ENCODE measurements at places on chromosomes 1 and 21.

DNA sequence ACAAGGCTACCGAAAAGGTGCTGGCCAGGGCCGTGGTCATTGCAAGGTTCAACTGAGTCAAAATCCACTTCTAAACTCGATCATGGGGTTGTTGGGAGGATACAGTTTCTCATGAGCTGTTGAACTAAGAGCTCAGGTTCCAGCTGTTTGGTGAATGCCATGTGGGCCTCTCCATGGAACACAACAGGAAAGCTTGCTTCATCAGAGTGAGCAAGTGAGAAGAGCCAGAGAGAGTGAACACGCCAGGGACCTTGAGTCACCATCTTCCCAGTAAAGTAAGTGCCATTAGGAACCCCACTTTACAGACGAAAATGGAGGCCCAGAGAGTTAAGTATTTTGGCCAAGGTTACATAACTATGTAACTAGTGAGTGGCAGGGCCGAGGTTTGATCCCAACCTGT lies 475.1 kb upstream of the VAMP3 start:
- no peak for DNase-seq

- no peak for DNase-seq
Measured at GRCh38 chr1:2352341-2352896, 38.9 kb downstream of the MORN1 start.

DNA sequence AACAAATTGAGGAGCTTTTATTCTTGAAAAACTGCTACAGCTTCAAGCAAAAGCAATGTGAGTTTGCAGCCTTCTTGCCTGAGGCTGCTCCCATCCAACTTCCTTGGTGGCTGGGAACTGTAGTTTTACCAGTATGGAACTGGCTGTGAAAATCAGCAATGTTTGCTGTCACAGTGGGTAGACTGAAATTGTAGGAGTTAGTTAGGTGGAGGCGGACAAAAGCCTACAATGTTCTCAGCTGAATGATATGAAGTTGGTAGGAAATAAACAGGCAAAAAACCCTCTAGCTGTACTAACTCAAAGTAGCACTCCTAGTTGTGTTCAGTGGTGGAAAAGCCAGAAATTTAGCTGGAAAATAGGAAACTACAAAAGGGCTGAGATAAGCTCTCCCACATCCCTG lies 18.5 kb downstream of the HAX1 start:
- DNase-seq = no peak

DNA sequence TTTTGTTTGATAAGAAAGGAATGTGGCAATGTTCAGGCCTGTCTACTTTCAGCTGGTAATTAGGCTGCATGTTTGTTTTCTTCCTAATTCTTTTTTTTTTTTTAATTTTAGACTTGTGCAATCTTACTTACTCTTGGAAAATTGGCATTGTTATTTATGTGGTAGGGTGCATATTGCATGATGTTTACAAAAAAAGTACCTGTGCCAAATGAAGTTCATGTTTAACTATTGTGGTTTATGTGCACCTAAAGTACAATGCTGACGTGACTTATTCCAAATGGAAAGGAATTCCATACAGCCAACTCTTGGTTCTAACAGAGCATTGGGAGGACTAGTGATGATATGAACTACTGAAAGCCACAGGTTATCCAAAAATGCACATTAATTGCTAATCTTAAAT lies 51.0 kb downstream of the KCNK2 start:
- DNase-seq = no peak

DNA sequence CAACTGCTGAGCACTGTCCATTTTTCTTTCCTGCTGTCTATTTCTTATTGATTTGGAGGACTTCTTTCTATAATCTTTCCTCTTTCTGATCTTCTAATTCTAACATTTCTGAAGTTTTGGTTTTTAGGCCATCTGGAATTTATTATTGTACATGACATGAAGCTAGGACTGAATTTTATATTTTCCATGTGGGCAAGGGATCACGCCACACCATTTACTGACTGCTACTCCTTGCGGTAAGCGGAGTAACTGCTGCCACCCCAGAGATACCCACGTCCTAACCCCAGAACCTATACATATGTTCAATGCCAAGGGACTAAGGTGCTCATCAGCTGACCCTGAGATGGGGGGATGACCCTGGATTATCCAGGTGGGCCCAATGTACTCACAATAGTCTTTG lies 70.6 kb downstream of the NPHP4 start:
- DNase-seq = no peak

DNA sequence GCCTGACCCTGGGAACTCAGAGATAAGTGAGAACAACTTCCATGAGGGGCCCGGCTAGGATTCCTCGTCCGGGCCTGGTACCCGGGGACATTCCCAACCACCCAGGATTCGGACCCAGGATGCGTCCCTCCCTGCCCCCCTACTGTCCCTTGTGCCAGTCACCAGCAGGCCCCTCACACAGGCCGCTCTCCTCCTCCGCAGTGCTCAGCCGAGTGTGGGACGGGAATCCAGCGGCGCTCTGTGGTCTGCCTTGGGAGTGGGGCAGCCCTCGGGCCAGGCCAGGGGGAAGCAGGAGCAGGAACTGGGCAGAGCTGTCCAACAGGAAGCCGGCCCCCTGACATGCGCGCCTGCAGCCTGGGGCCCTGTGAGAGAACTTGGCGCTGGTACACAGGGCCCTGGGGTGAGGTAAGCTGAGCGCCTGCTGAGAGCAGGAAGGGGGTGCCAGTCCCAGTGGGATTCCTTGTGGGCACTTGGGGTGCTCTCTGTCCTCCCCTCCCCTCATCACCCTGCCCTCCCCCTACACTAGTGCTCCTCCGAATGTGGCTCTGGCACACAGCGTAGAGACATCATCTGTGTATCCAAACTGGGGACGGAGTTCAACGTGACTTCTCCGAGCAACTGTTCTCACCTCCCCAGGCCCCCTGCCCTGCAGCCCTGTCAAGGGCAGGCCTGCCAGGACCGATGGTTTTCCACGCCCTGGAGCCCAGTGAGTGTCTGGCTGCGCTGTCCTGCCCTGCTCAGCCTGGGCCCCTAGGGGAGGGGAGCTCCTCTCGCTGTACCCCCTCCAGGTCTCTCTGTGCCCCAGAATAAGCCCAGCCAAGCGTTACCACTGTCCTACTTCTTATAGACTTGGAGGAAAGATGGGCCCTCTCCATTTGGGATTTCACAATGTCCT lies 9.8 kb downstream of the ADAMTSL4 start:
- peak; percentile 16 for DNase-seq

- DNase-seq = no peak
Measured at GRCh38 chr1:150150133-150151021, 661 bp downstream of the PLEKHO1 start.

DNA sequence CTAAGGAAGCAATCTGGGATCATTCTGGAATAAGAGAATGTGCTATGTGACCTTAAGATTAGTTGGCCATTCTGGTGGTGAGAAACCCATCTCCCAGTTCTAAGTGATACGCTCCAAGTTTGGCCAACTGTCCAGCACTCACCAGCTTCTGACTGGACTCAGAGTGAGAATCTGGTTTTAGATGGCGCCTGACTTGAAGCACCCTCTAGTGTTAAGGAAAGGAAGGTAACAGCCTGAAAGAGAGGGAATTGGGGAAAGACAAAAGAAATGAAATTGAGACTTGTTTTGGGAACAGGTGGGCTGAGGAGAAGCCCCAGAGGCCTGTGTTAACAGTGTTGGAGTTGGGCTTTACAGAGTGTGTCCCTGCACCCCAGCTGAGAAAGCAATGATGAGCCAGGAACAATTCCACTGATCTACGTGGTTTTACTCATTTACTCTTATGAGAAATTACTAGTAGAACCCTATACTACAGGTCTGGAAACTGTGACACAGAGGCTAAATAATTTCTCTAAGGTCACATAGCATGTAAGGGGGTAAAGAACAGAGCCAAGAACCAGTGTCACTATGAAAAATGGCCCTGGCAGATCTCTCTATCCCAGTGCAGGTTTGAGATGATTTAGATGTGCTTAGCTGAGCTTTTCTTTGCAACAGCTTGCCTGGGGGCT lies 9.3 kb upstream of the FCAMR start:
- no peak for DNase-seq

- DNase-seq = no peak
Measured at GRCh38 chr21:42855937-42856335, 23.4 kb downstream of the WDR4 start.

DNA sequence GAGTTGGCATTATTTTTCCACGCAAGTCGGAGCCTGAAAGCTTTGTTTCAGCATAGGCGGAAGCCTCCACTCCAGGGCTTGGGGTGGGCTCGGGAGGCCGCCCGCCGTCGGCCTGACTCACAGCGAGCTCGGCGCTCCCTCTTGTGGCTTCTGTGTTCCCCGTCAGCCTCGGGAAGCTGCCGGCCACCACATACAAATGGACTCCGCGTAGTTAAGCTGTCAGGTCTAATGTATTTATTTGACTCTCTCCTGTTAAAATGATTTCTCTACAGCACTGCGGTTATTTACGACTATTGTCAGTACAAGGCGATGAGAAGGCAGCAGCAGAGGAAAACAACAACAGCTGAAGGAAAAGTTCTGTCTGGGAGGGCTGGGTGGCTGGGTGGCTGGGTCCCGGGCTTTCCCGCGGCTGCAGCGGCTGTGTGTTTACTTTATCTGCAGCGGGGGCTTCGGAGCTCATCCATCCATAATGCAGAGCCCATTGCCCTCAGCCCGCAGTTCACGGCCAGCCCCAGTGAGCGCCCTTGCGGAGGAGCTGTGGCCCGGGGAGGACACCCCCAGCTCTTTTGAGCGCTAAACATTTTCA lies 375.7 kb upstream of the CAMK1G start:
- DNase-seq = no peak

- DNase-seq = no peak
Measured at GRCh38 chr1:101043776-101044175, 18.2 kb upstream of the DPH5 start.

- no peak for DNase-seq
Measured at GRCh38 chr21:41055266-41055665, 112.7 kb upstream of the BACE2 start.

DNA sequence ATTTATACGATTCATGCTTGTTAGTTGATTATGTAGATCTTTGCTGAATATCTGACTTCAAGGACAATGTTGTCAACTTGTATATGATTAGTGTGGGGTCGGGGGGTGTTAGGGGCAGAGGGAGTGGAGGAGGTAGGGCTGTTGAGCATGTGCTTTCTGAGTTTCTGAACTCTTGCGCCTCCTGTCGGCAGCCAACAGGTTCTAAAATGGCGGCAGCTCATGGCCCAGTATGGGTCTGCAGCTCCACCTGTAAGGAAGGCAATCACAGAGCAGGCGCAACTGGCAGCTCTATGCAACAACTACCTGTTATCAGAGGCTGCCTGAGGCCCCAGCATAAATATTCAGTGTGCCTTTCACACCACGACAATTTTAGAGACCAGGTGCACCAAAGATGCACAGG lies 205.8 kb upstream of the PLXNA2 start:
- no peak for DNase-seq

GRCh38 chr1:151047925-151048644 lies 534 bp downstream of the C1orf56 start:
- DNase-seq = peak; percentile 42

GRCh38 chr1:85571181-85571759 lies 9.3 kb upstream of the CCN1 start:
- no peak for DNase-seq

- no peak for DNase-seq
Measured at GRCh38 chr1:211697356-211697755, 21.9 kb upstream of the NEK2 start.

GRCh38 chr1:207291723-207292122 lies 29.8 kb upstream of the CD55 start:
- DNase-seq = no peak

DNA sequence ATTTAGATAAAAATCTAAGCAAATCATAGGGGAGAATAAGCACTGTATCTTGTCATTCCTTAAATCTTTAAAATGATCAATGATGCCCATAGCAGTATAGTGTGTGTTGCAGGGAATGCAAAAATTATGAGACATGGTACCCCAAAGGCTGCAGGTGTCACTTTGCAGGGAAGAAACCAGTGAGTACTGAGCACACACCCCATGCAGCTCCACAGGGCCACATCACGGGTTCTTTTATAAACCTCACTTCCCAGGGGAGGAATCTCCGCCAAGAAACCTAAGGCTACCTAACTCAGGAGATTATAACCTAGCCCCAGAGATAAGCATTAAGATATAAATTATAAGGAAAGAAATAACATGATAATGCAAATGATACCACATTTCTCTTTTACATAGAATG lies 115.6 kb downstream of the APP start:
- DNase-seq = no peak
